KG1 (cell line): ENCODE measurements at places on chromosomes 4 and X.

- DNase-seq = no peak
Observed at GRCh38 chr4:110296892-110297291, 98.5 kb upstream of the ELOVL6 start.

GRCh38 chrX:135982860-135983259 lies 2.4 kb upstream of the SLC9A6 start:
- no peak for DNase-seq

- no peak for DNase-seq
Observed at GRCh38 chr4:33722800-33723516, 2521.4 kb downstream of the ARAP2 start.

GRCh38 chr4:139599594-139600374 lies 43.8 kb upstream of the SETD7 start:
- no peak for DNase-seq

GRCh38 chr4:121379276-121379675 lies 1.5 kb downstream of the QRFPR start:
- no peak for DNase-seq

DNA sequence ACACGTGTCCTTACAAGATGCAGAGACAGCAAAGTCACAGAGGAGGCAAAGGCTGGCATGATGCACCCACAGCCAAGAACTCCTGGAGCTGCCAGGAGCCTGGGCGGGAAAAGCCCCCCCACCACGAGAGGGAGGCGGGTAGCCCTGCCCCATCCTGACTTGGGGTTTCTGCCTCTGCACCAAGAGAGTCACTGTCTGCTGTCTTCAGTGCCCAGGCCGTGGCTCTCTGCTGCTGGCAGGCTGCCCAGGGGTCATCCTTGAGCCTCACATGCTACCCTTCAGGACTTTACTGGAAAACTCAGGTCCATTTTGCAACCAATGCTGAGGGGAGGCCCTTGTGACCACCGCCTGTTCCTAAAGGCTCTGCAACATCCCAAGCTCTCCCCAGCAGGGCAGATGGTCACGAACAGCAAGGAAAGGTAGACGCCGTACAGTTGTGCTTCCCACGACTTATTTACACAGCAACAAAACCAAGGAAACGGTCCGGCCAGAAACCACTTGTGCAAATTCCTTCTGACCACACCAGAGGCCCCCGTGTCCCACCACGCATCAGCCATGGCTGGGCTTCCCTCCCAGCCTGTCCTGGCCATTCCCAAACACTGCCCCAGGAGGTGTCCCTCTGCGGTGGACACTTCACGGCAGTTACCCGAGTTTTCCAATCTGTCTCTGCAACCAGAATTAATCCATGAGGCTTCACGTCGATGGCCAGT lies 56.9 kb downstream of the ACOX3 start:
- no peak for DNase-seq

DNA sequence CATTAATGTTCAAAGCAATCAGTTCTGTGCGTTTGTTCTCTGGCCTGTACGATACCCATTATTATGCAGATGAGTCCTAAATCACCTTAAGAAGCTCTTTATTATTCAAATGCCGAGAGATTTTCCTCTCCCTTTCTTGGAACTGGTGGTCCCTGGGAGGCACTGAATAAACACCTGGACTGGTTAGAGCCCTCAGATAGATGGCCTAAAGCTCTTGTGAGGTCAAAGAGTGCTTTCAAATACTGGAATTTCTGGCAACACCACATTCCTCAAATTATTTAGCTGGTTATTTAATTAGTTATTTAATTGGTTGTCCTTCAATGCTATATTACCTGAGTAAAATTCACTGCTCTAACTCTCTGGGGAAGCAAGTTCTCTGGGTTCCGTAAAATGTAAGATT lies 3.0 kb downstream of the ARHGEF38 start:
- DNase-seq = no peak

- DNase-seq = no peak
Observed at GRCh38 chr4:185772391-185773093, 39.5 kb downstream of the SORBS2 start.

GRCh38 chrX:101736651-101737050 lies 77.0 kb upstream of the ARMCX2 start:
- DNase-seq = no peak

GRCh38 chr4:145808848-145809512 lies 129.0 kb downstream of the C4orf51 start:
- DNase-seq = no peak

- DNase-seq = no peak
Observed at GRCh38 chr4:108619372-108620100, 840 bp upstream of the RPL34 start.

DNA sequence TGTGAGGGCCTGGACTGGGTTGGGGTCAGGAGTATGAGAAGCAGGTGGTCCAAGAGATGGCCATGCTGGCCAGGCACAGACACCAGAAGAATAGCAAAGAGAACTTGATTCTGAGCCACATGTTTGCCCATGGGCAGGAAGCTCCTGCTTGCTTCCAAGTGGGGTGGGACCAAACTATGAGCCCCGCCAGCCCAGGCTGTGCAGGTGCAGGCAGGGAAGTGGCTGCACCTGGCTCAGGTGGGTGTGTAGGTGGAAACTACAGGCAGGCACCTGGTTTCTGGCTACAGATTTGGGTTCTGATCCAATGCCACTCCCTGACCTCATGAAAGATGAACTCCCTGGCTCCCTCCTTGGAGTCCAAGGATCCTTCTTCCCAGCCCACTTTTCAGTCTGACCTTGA lies 207.9 kb upstream of the KLF3 start:
- DNase-seq = no peak

- DNase-seq = no peak
Observed at GRCh38 chr4:23485801-23486200, 404.0 kb downstream of the PPARGC1A start.

GRCh38 chr4:110224142-110224541 lies 25.7 kb upstream of the ELOVL6 start:
- no peak for DNase-seq

- DNase-seq = no peak
Observed at GRCh38 chr4:169664615-169665014, 44.2 kb downstream of the CLCN3 start.

- no peak for DNase-seq
Observed at GRCh38 chr4:34309383-34309906, 1934.9 kb downstream of the ARAP2 start.

GRCh38 chrX:131812847-131813825 lies 210.0 kb upstream of the STK26 start:
- peak; percentile 55 for DNase-seq

DNA sequence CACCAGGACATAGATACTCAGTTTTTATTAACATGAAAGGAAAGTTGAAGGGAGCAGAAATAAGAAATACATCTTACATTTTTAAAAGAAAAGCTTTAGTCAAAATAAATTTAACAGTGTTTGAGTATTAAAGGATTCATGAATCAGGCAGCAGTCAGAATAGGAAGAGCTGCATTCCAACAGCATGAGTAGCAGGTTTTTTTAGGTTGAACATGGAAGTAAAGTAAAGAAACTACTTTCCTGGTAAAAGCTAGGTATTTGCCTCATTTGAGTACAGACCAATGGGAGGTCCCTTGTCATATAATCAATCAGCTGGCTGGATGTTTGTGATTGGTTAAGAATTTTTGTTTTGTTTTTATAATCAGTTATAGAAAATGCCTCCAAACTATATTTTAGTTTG lies 645.9 kb upstream of the INTU start:
- no peak for DNase-seq

- no peak for DNase-seq
Observed at GRCh38 chr4:112511093-112511802, 4.7 kb downstream of the NEUROG2 start.

- DNase-seq = no peak
Observed at GRCh38 chrX:153501530-153501929, 6.8 kb downstream of the BGN start.

GRCh38 chr4:41202820-41203568 lies 11.3 kb downstream of the APBB2 start:
- DNase-seq = no peak

DNA sequence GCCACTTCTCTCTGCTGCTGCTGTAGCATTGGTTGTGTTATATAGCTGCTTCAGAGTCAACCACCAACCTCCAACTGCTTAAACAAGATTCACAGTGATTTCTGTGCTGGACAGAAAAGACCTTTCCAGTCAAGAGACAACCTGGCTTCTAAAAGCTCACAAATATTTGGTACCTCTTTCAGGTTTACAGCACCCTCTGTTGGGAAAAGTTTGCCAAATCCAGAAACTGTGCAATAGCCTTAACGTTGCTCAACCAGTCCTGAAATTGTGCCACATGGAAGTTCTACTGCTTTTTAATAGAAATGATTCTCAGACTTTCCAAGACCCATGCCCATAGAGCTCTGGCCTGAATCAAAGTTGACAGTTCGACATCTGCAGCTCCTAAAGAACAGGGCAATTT lies 842.1 kb upstream of the HTR2C start:
- no peak for DNase-seq

GRCh38 chr4:27619435-27619834 lies 758.8 kb downstream of the STIM2 start:
- DNase-seq = no peak

- no peak for DNase-seq
Observed at GRCh38 chr4:10088135-10089010, 28.2 kb downstream of the WDR1 start.

GRCh38 chr4:1569461-1570151 lies 114.5 kb downstream of the FAM53A start:
- no peak for DNase-seq

- DNase-seq = no peak
Observed at GRCh38 chr4:3522326-3522640, 9.9 kb downstream of the LRPAP1 start.

DNA sequence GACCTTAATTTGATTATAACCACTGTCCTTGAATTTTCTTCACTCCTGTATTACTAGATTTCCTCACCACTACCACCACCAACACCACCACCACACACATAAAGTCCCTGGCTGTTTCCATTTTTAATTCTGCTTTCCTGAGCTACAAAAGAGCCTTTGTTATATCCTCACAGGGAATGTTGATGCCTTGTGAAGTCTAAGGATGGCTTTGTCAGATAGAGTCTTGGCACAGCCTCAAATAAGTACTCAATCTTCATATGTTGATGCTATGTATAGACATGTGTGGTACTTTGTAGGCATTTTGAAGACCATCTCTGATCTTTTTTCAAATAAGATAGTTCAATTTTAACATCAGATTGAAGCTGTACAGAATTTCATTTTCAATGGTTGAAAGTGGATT lies 1016.7 kb upstream of the LCORL start:
- no peak for DNase-seq

DNA sequence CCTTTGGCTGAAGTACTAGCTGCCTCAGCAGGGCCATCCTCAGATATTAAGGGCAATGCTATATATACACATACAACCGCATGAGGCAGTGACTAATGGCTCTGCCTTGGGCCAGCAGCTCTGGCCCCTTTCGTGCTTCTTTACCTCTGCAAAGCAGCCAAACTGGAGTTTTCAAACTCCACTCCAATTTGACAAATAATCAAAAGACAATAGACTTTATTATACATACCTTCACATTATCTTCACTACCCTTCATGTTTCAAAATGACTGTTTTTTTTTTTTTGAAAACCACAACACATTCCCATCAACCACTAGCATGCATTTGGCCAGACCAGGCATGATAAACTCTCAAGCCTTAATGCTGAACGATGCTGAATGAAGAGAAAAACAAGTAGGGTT lies 187.7 kb downstream of the ENOX2 start:
- DNase-seq = no peak

DNA sequence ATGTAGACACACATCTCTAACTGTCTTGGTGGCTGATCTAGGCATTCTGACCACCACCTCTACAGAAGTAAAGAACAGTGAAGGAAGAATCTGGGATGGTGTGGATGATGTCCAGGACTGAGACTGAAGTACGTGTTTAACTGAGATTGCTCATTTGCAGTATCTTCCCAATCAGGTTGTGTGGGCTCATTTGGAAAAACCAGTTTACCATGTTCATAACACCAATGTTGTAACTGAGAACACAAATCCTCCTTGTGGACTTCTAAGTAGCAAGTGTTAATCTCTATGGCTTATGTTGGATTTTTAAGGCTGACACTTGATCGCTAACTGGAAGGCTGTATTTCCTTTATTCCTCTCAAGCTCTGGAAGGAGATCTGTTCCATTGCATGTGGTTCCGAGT lies 144.7 kb downstream of the ZNF518B start:
- DNase-seq = no peak

- no peak for DNase-seq
Observed at GRCh38 chr4:109177096-109177810, 125.2 kb downstream of the COL25A1 start.

DNA sequence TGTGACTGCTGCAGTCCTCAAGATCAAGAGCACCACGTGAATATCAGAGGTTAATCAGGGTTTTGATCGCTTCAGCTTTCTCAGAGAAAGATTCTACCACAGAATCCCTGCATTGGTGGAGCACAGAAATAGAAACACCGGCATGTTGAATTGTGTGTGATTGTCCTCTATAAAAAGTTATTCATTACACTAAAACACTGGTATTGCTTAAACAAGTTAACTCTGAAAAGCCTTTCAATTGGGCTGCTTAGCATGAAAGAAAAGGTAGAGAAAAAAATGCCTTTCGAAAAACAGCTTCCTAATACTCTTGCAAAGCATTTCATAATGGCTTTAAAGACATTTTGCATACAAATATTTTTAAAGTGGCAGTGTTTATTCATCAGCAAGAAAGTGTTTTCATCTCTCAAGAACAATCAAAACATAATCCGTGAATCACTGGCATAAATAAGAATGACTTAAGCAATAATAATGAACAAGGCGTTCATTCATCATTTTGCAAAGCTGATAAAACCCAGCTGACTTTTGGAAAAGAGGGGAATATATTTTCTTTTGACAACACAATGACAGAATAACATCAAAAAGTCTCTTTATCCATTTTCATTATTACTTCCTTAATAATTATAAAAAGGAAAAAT lies 61.1 kb downstream of the HELT start:
- no peak for DNase-seq

- no peak for DNase-seq
Observed at GRCh38 chr4:95283320-95283719, 265.5 kb downstream of the UNC5C start.

DNA sequence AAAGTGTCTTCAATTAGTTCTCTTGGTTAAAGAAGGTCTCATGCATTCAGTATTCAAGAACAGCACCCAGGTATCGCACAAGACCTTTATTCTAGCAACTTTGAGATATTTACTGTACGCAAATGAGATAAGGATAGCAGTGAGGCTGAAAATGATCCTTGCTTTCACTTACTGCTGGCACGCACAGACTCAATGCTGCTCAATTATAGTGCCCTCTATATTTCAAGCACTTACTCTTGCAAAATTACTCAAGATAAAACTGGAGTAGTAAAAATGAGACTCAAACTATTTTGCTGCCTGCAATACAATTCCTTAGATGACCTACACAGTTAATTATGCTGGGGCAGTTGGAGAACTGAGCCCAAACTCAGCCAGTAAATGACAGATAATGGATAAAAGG lies 60.9 kb downstream of the ADGRA3 start:
- DNase-seq = no peak

DNA sequence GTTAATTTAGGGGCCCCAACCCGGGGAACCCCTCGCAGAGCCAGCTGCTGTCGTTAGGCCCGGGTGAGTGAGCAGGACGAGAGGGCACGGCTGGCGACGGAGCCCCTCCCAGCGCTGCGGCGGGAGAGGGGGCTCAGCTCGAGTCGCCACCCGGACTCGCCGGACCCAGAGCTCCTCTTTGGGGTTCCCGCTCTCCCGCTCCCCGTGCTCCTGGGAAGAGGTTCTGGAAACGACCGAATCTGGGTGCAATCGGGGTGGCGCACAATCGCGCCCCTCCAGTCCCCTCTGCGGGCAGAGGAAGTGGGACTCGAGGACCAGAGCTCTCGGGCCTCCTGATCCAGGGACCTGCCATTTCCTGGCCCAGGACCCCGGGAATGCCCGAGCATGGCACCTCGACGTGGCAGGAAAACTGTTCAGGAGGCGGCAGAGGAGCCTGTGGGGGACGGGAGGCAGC lies 37.3 kb upstream of the ARAF start:
- DNase-seq = no peak

- DNase-seq = no peak
Observed at GRCh38 chr4:95393821-95394220, 155.0 kb downstream of the UNC5C start.
